ENCODE measurements at places on chromosomes 13 and 19. TPM values are rescaled to one million over a fixed set of nuclear protein-coding genes. Genes with fewer than 3 reads are reported as not detected.

ANKLE1 gene
- 1.7 TPM for total RNA-seq

C13orf42 gene
- total RNA-seq = not detected

ZNF283 gene
- total RNA-seq = 17.4 TPM

CNMD gene
- 0.27 TPM for total RNA-seq

KLHL1 gene
- total RNA-seq = not detected

ZNF441 gene
- 13.3 TPM for total RNA-seq

TGFB1 gene
- 33.7 TPM for total RNA-seq

Measured in sciatic nerve (tissue), 2 donors.